T-helper 22 cell (primary cell): ENCODE measurements at places on chromosomes 2 and 18.

GRCh38 chr2:74740741-74741431 lies 86.8 kb downstream of the SEMA4F start:
- no peak for DNase-seq

DNA sequence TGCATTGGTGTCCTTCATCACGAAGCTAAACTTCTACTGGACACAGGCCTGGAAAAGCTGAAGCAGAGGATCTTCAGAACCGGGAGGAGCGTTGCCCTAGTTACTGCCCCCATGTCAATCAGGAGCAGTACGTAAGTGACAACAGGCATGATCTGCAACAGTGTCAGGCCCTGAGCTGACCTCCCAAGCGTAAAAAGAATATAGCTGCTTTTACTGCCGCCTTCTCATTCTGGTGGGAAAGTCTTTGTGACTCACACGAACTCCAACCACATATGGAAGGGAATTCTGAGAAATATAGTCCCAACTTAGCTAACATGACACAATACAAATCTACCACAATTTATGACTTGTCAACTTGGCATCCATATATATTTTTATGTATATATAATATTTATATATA lies 1007.7 kb upstream of the CDH2 start:
- no peak for DNase-seq

GRCh38 chr2:216596980-216597509 lies 36.2 kb upstream of the IGFBP2 start:
- DNase-seq = no peak

GRCh38 chr2:218329027-218329825 lies 27.4 kb upstream of the CATIP start:
- no peak for DNase-seq

GRCh38 chr2:10297959-10298531 lies 4.7 kb upstream of the HPCAL1 start:
- DNase-seq = peak; percentile 46

GRCh38 chr2:33029459-33029858 lies 82.7 kb downstream of the LTBP1 start:
- no peak for DNase-seq

DNA sequence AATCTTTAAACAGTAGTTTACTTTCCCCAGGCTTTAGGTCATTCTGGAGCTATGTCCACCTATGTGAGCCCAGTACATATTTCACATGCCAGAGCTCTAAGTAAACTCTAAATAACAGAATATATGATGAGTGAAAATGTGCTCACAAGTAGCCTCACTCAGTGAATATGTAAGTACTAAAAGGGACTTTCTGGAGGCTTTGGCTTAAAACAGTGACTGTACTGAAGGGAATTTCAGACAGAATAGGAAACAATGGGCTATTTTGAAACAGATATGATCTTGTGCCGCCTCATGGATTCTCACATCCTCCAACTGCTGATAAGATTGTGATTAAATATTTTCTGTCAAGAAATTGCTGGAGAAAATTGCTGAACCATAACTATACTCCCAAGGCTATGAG lies 747.9 kb downstream of the SOCS6 start:
- DNase-seq = no peak

- DNase-seq = no peak
Observed at GRCh38 chr2:211086049-211086448, 529.6 kb downstream of the CPS1 start.

- DNase-seq = no peak
Observed at GRCh38 chr18:59041819-59042815, 97.6 kb upstream of the SEC11C start.

DNA sequence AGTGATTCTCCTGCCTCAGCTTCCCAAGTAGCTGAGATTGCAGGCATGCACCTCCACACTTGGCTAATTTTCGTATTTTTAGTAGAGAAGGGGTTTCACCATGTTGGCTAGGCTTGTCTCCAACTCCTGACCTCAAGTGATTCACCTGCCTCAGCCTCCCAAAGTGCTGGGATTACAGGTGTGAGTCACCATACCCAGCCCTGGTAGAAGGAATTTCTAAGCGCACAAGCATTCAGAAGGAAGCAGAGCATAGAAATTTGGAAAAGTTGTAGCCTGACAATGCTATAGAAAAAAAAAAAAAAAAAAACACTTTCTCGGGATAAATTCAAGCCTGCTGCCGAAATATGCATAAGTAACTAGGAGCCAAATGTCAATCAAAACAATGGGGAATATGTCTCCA lies 249.4 kb downstream of the GRB14 start:
- no peak for DNase-seq

DNA sequence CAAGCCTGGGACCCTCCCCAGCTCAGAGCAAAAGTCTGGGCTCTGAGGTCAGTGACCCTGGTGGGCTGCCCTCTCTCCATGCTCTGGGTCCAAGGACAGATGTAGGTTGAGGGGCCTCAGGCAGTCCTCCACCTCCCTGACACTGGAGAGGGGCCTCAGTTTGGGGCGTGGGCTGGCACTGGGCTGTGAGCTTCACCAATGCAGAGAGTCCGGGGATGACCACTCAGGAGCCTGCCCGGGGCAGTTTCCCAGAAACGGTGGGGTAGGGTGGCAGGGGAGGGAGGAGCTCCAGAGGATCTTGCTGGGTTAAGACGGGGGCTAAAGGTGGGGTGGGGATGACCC lies 40.5 kb upstream of the SMAD7 start:
- DNase-seq = no peak

GRCh38 chr2:163155279-163155883 lies 316.8 kb upstream of the KCNH7 start:
- DNase-seq = no peak

DNA sequence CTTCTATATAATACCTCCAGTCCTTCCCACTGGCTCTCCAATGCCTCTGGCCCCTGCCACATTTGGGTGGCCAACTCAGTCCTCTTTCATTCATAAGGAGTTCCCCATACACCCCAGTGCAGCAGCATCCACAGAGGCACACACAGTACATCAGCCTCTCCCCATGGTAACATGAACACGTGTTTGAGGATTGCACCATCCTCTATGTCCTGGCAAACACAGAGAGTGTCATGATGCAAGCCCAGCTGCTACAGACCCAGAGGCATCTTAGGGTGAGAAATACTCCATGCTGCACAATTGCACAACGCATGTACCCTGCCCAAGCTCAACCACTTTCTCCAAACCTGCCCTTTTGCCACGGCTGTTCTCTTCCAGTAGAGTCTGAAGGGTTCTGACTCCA lies 11.5 kb downstream of the IGFBP5 start:
- no peak for DNase-seq

- DNase-seq = no peak
Observed at GRCh38 chr2:153028626-153029025, 310.2 kb downstream of the ARL6IP6 start.

DNA sequence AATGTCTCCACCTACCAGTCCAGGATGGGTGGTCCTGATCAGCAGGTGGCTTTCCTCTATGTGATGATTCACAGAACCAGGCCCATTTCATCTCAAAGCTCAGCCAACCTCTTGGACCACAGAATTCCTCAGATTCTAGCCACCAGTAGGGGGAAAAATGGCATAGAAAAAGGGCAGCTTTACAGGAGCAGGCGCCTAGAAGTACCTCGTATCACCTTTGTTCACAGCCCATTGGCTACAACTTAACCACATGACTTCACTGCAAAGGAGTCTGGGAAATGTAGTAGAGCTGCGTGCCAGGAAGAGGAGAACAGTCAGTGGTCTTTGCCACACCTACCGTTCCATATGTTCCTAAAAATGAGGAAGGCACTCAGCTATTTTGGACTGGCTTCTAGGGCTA lies 62.8 kb upstream of the DTNA start:
- DNase-seq = no peak

GRCh38 chr2:231270221-231271114 lies 72.0 kb downstream of the ARMC9 start:
- no peak for DNase-seq

DNA sequence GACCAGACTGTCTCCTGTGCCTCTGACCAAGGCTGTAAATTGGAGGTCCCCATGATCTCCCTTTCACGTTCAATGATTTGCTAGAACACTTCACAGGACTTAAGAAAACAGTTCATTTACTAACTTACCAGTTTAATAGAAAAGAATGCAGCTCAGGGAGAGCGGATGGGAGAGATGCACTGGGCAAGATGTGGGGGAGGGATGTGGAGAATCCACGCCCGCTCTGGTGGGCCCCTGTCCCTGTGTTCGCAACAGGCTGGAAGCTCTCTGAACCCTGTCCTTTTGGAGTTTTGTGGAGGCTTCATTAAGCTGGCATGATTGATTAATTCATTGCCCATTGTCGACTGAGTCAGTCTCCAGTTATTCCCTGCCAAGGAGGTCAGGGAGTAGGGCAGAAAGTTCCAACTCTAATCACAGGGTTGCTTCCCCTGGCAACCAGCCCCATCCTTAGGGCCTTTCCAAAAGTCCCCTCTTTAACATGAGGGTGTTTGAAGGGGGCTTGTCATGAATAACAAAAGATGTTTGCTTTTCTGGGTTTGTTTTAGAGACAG lies 257.1 kb downstream of the ACKR3 start:
- no peak for DNase-seq

DNA sequence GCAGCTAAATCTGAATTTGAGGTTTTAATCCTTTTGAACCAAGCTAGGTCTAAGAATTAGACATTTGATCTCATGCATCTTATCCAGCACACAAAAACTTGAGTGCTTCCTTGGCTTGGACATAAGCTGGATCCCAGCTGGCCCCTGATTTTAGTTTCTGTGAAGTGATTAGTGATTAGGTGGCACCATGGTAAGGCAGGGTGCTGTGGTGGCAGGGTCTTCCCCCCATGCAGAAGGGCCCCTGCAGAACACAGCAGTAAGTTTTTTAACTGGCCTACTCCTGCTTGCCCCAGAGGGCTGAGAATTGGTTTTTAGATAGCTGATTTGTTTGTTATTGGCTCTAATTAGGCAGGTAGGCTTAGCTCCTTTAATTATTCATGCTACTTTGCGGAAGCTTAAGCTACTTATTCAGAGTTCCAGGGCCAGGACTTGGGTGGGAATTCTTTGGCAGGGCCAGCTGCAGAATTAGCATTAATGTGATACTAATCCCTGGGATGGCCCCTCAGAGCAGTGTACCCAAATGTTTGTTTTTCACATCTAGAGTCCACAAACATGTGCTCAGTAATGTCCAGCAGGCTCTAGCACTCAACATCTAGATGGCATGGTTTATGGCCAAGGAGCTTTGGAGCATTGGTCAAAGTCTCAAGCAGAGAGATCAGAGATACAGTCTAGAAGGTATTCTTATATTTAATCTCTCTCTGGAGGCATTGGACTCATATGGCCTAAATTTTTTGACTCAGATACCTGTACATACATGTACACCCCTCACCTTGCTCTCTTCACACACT lies 99.6 kb downstream of the FMNL2 start:
- DNase-seq = no peak

DNA sequence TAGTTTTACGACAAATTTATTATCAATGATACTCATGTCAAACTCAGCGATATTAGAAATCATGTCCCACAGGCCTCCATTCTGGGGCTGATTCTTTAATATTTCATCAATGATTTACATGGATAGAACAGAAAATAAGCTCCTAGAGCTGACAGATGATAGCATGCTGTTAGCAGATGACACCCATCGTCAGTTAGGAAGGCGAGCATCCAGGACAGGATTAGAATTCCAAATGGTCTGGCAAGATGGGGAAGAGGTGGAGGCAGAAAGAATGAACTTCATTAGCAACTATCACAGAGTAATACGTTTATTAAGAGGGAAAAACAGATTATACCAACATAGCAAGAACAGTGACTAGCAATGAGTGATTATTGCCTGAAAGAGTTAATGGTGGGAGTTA lies 46.2 kb upstream of the ACVR1 start:
- no peak for DNase-seq

GRCh38 chr18:57432751-57433400 lies 2.3 kb upstream of the ONECUT2 start:
- DNase-seq = no peak

- no peak for DNase-seq
Observed at GRCh38 chr2:30666266-30666874, 140.9 kb downstream of the CAPN13 start.

DNA sequence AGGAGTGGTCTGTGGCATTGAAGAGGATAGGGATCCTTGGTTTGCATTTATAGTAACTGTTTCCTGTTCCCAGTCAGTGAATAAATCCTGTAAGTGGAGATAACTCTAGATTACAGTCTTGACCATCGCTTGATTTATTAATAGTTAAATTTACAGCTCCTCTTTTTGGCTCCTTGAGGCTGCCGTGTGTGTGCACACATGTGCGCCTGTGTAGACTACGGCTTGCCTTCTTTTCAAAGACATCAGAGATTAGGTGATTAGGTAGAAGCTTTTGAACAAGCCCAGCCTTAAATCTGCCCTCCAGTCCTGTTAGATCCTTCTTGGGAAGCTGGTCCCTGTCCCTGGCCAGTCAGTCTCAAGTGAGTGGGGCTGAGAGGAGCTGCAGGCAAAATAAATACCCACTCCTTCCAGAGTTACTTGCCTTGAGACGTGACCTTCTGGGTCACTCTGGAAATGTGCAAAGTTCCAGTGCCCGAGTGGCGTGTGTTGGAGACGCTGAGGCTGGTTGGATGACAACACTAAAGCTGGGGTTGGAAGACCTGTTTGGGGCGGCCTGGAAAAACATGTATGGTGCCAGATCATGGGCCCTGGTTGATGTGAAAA lies 32.0 kb downstream of the TCF7L1 start:
- DNase-seq = no peak

DNA sequence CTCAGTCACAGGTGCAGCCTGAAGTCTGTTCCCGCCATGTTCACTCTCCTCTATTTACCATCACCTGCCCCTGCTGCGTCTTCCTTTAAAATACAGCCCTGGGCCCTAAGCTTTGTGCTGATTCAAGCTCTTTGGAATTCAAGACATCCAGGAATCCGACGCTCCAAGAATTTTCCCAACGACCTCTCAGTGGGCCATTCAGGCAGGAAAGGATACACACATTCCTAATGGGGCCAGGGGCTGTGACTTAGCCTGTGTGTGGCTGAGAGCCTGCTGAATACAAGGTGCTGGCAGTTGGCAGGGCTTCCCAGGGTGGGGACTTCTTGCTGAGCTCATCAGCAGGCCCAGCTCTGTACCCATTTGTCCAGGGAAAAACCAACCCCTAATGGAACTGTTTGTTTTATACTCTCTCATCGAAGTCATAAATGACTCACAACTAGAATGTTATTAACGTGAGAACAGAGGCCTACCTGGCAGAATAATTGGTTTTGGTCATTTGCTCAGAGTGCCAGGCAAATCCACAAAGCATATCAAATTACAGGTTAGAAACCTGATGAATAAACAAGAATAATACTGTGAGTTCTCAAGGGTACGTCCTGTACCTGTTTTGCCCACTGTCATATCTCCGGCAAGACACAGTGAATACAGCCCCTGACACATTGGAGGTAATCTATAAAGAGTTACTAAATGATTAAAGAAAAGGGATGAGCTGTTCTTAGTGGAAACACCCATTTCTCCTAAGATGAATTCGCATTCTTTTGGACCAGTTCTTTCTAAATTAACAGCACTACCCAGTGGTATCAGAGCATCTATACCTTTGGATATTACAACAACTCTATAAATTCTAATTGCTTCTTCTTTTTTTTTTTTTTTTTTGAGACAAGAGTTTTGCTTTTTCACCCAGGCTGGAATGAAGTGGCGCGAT lies 12.6 kb upstream of the KCMF1 start:
- DNase-seq = no peak

DNA sequence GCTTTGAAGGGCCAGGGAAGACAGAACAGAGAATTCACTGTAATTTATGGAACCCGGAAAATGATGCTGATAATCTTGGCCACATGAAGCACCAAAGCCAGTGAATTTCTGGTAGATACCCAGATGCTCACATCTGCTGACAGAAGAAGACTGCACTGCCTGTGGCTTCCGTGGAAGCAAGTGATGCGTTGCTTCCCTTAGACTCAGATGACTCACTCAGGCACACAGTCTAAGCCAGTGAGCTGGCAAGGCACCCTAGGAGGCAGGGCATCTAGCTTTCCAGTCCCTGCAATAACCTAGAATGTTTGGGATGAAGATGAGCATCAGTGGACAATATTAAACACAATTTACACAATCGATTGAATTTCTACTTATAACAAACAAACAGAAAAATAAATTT lies 284.7 kb downstream of the CMPK2 start:
- DNase-seq = no peak
